ENCODE measurements at places on chromosomes 3 and 15. TPM values are rescaled to one million over a fixed set of nuclear protein-coding genes. Genes with fewer than 3 reads are reported as not detected.

Gene CEP19
- 2.3 TPM for polyA plus RNA-seq

Gene ENTPD3
- 0.71 TPM for polyA plus RNA-seq

Gene P2RY14
- 1.5 TPM for polyA plus RNA-seq

DNA sequence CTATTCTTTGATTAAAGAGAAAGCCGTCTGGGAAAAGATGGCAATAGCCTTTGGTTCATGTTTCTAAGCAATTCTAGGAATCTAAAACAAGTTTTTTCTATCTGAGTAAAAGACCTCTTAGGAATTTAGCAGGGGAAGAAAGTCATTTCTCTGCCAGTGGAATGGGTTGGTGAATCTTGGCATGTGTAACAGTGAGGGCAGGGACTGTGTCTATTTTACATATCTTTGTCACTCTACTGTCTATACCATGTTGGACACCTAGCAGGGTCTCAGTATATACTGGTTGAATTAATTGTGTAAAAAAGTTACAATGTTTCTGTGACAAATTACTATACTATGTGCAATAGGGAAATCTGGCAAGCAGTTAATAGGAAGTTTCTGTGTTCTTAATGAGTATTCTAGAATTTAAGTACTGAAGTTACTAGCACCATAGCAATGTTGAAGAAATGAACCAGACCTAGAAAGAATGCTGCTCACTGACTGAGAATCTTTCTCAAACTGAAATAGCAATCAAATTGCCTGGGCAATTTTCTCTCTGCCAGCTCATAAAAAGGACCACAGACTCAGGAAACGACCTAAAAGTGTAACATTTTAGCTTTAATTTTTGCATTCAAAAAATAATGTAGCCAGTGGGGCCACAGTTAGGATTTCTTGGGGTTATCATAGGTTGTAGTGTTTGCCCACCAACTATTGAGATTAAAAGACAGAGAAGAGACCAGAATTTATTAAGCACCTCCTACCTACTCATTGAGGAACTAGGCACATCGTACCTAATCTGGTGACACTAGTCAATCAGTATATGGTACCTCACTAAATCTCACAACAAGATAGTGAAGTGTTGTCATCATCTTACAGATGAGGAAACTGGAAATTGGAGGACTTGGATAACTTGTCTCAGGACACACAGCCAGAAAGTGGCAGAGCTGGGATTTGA lies 56.2 kb upstream of the LEKR1 start:
- DNase-seq = no peak

DNA sequence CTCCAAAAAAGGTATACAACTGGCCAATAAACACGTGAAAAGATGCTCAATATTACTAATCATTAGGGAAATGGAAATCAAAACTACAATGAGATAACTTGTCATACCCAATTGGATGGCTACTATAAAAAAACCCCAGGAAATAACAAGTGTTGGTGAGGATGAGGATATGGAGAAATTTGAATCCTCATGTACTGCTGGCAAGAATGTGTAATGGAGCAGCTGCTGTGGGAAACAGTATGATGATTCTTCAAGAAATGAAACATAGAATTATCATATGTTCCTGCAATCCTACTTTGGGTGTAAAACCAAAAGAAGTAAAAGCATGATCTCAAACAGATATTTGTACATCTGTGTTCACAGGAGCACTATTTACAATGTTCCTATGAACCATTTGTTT lies 67.4 kb downstream of the RPLP1 start:
- no peak for DNase-seq

- no peak for DNase-seq
These were observed 8.8 kb downstream of the ADPRH start for GRCh38 chr3:119588112-119588511.

- no peak for DNase-seq
These were observed 335.2 kb upstream of the TRIM42 start for GRCh38 chr3:140342668-140343067.

Gene CLDN11
- 1.7 TPM for polyA plus RNA-seq

Measured in hindlimb muscle (tissue), 1 donor.